Skeletal muscle cell (primary cell): ENCODE measurements at places on chromosomes 6 and 20.
A peak's percentile ranks its signal among the peaks of the same experiment; 100 is the strongest.

DNA sequence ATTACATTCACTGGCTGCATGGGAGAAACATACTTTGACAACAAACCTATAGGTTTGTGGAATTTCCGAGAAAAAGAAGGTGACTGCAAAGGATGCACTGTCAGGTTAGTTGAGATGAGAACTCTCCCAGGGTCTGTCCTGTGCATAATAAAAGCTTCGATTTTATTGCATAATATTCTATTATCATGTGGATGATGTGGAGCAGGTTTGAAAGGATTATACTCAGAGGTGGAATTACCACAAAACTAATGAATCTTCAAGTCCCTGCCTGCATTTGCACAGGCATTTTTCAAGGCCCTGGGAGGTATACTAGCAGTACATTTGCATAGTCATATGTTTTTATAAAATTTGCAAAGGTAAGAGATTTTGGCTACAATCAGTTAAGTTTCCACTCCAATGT is 249.8 kb downstream of the ARHGAP18 start:
- no peak for DNase-seq

- DNase-seq: no peak
Observed at GRCh38 chr6:86961455-86962200, 24.3 kb downstream of the HTR1E start.

- no peak for DNase-seq
Observed at GRCh38 chr6:18465410-18466154, 78.4 kb downstream of the RNF144B start.

DNA sequence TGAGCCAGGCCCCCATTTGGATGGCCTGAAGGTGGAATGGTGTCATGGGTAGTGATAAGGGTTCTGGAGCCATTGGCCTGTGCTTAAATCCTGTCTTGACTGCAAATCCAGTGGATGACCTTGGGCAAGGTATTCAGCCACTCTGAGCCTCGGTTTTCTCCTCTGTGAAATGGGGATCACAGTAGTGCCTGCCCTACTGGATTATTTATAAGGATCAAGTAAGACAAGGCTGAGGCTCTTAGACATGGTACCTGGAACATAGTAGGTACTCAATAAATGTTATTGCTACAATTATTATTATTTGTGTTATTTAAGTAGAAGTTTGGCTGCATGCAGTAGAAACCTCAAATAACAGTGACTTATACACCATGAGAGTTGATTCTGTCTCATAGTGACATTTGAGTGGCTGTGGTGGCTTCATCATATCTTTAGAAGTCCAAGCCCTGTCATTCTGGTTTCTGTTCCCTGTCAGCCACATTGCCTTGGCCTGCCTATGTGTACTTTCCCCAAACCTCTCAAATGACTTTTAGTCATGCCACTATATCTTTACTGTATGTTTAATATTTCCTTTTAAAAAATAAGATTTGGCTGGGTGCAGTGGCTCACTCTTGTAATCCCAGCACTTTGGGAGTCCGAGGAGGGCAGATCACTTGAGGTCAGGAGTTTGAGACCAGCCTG is 37.6 kb upstream of the CHMP4B start:
- no peak for DNase-seq

DNA sequence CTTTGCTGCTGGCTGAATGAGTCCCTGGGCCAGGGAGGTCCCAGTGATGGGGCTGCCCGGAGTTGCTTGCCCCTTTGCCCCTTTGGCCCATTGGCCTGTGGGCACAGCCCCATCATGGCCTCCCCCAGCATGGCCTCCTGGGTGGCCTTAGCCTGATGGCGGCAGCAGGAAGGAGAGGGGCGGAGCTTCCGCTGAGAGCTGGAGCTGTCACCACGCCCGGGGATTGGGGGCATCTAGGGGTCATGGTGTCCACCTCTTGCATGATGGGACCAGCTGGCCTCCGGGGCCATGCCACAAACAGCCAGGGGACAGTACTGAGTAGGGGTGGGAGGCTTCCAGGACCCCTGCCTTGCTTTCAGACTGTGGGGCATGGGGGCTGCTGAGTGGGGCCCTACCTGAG is 31.5 kb upstream of the GATA5 start:
- DNase-seq: no peak

DNA sequence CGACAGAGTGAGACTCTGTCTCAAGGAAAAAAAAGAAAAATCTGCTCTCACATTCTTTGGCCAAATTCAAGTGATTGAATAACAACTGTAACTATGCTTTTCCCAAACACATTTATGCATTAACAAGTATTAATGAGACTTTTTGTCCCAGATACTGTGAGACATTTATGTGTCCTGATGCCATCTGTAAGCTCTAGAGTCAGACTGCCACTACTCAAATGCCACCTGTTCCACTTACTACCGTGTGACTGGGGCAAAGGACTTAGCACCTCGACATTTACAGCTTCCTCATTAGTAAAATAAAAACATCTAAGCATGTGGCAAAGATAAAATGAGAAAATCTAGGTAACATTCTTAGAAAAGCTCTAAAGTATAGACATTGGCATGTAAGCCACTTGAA is 178.1 kb upstream of the MARCKS start:
- DNase-seq: no peak

DNA sequence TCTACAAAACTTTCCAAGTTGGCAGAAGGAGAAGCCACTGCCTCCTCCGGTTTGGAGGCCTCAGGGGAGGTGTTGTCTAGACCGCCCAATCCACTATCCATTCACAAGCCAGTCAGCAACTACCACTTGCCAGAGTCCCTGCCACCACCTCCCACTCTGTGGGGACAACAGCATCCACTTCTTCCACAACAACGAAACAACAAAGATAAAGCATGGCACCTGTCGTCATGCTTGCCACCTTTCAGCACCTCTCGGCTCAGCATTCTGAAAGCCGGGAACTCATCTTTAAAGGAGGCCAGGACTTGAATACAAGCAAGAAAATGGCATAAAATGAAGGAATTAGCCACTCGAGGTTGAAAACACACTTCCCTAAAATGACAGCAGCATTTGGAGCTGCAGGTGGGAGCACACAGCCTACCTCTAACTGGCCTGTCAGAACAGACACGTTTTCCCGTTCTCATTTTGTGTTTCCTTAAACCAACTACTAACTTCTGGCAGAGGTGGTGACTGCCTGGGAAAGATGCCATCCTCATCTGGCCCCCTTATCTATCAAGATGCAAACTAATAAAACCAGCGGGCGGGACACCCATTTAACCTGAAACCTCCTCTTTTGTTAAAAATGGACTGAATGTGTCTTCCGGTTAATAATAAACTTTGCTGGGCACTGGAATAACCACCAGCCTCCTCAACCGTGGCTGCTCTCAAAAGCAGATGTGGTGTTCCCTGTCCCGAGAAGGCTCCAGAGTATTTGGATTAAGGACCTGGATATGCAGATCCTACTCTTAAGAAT is 21.7 kb downstream of the YTHDF1 start:
- DNase-seq: no peak

DNA sequence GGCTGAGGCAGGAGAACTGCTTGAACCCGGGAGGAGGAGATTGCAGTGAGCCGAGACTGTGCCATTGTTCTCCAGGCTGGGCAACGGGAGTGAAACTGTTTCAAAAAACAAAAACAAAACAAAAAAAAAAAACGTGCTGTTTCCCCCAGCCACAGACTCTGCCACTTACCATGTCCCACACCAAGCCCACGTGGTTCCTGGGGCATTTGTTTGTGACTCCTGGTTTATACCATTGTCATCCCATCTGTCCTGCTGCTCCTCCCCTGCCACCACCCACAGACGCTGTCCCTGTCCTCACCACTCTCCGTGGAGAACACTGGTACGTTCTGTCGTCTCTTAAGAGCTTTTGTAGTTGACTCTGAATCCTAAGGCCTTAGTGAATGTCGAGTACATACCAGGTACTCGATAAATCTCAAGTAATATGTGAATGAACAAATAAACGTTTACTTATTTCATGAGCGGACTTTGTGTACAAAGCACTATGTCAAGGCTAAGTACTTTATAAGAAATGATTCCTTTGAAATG is 48.0 kb upstream of the KIF13A start:
- DNase-seq: no peak

DNA sequence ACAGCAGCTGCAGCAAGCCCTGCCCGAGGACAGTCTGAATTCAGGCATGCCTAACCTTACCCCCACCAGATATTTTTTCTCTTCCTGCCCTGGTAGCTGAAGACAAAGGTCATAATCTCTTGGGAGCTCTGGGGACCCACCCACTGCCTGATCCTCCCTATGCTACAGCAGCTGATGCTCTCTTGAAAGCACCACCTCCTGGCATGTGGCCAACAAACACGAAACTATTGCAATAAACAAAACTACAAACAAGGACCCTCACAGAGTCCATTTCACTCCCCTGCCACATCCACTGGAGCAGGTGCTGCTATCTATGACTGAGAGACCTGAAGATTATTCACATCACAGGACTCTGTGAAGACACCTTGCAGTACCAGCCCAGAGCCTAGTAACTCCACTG is 238.5 kb upstream of the HS3ST5 start:
- no peak for DNase-seq

- DNase-seq: no peak
Observed at GRCh38 chr6:152859225-152859624, 108.6 kb downstream of the VIP start.

GRCh38 chr6:91280494-91280830 is 693.6 kb upstream of the MAP3K7 start:
- DNase-seq: no peak

GRCh38 chr20:16583474-16583873 is 10.2 kb upstream of the KIF16B start:
- DNase-seq: no peak

GRCh38 chr6:32790306-32790705 is 26.5 kb downstream of the HLA-DOB start:
- DNase-seq: no peak

DNA sequence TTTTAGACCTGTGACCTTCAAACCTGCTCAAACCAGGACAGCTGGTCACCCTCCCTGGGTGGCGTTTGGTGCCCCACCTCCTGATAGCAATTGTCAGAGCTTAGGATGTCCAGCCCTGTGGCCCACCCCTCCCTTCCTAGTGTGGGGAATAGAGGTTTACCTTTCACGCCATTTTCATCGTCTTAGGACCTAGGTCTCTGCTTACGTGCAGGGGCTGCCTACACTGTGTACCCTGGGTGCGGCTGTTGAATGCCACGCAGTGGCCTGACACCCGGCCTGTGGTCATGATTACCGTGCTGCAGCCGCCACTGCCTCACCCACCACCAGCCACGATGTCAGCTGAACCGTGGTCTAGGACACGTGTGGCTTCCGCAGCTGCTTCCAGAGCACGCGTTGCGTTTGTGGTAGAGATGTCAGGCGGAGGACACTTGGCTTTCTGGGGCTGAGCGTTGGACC is 157.3 kb downstream of the DTNBP1 start:
- DNase-seq: peak; percentile 53

- no peak for DNase-seq
Observed at GRCh38 chr20:38286586-38287531, 17.1 kb upstream of the BPI start.

- no peak for DNase-seq
Observed at GRCh38 chr20:5146099-5146668, 19.4 kb downstream of the CDS2 start.

- no peak for DNase-seq
Observed at GRCh38 chr6:160791459-160791858, 89.4 kb downstream of the PLG start.

DNA sequence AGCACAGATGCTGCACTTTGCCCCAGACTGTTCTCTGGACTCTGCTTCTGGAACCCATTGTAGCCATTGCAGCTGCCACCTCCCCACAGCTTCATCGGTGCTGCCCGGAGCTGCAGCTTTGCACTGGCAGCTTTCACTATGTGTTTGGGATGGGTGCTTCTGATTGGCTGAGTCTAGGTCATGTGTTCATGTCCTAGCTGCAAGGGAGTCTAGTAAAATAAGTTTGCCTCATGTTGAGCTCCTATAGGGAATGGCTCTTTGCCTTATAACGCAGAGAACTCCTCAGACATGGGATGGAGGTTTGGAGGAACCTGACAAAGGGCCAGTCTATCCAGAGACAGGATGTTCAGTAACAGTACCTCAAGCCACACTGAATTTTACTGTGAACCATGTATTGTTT is 268.0 kb downstream of the BMP7 start:
- no peak for DNase-seq

GRCh38 chr6:89242574-89243330 is 25.6 kb upstream of the GABRR1 start:
- peak; percentile 20 for DNase-seq

DNA sequence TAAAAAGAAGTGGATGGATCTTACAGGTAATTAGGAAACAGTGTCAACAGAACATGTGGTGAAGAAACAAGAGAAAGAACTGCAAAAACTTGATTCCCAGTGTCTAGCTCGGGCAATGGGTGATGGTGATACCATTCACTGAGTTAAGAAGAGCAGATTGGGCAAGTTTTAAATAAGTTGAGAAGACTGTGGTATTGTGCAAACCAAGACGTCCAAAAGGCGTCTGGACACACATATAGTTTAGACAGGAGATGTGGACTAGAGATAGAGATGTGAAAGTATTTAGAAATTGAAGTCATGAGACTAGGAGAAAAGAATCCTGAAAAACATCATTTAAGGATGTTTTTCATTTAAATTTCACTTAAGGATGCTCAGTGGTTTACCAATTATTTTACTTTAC is 53.9 kb downstream of the CDK19 start:
- no peak for DNase-seq

- DNase-seq: no peak
Observed at GRCh38 chr20:31670371-31671228, 32.9 kb downstream of the COX4I2 start.

GRCh38 chr20:47252879-47253307 is 103.6 kb downstream of the ZMYND8 start:
- no peak for DNase-seq

- DNase-seq: peak; percentile 97
Observed at GRCh38 chr6:11732036-11732631, 46.5 kb downstream of the ADTRP start.

DNA sequence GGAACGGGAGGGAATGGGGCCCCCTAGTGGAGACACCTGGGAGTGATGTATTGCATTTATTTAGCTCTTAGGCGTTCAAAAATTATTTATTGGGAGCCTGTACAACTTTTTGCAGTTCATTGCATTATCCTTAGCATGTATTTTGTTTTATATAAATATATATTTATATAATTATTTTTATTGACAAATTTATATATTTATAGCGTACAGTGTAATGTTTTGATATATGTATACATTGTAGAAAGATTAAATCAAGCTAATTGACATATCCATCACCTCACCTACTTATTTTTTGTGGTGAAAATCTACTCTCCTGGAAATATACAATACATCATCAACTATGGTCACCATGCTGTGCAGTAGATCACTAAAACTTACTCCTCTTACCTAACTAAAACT is 975 bp downstream of the SIRT5 start:
- no peak for DNase-seq

DNA sequence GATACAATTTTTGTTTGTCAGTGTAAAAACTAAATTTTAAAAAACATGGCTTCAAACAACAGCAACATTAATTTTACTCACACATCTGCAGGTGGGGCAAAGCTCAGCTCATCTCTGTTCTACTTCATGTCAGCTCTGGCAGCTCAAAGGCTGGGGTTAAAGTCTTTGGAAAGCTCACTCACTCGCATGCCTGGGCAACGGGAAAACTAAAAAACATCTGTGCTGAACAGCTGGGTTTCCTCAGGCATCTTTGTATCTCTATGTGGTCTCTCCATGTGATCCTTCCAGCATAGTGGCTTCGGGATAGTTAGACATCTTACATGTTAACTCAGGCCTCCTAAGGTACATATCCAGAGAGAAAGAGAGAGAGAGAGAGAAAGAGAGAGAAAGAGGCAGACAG is 499.6 kb downstream of the RFPL4B start:
- no peak for DNase-seq
